ENCODE measurements at places on chromosomes 12 and 14.

DNA sequence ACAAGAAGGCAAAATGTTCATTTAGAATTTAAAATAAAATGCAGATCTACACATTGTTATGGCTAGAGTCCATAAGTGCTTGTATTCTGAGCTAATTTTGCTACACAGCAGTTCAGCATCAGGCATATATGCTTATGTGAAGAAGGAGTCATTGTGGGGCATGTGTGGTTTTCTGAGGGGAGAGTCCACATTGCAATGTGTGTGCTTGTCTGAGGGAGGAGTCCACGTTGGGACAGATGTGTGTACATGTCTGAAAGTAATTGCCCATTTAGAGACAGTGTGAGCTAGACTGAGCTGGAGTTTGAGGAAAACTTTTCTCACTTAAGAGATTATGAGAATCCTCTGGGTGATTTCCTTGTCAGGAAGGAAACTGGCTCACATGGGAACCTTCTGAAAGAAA is 767.9 kb downstream of the TMEM121 start:
- no peak for DNase-seq

- DNase-seq, result peak; percentile 66
Observed at GRCh38 chr14:24080888-24081738, 9.8 kb downstream of the CPNE6 start.

GRCh38 chr14:35419429-35419841 is 14.9 kb upstream of the NFKBIA start:
- no peak for DNase-seq

- DNase-seq, result no peak
Observed at GRCh38 chr12:99223579-99223978, 424.0 kb upstream of the GARIN6 start.

DNA sequence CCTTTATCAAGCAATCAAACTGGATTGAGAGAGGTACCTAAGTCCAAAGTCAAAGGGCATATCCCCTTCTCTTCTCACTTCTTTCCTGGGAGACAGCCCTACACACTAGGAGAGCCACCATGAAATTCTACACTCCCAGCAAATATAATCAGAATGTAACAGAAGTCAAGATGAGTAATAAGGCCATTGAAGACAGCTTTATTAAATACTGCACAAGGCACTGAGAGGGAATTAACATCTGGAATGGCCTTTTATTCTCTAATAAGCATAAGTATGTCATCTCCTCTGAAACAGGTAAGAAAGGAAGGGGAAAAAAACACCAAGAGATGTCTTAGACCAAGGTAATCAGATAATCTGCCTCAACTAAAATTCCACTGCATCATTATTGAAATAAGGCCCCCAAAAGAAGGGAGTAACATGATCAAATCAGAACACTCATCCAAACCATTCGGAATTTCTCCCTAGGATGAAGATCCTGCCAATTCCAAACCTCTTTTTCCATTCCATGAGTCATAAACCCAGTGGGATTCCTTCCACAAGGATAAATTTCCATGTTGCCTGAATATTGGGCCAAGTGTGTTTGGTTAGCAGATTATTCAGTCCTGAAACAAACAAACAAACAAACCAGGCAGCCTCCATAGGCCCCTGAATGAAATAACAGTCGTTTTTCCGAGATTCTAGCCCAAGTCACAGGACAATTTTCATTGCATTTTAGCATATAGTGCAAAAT is 19.9 kb downstream of the SLC35F4 start:
- DNase-seq, result no peak

DNA sequence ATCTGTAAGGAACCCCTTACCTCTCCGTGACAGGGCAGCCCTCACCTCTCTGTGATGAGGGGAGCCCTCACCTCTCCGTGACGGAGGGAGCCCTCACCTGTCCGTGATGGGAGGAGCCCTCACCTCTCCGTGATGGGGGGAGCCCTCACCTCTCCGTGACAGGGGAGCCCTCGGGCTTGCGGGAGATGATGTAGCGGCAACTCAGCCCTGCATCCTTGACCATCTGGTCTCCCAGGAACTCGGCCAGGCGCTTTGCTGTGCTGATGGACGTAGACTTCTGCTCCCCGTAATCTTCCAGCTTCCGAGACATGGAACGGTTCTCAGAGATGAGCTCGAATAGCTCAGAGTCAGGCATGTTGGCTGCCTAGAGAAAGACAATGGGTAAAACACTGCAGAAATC is 28.0 kb downstream of the POLE start:
- DNase-seq, result no peak

DNA sequence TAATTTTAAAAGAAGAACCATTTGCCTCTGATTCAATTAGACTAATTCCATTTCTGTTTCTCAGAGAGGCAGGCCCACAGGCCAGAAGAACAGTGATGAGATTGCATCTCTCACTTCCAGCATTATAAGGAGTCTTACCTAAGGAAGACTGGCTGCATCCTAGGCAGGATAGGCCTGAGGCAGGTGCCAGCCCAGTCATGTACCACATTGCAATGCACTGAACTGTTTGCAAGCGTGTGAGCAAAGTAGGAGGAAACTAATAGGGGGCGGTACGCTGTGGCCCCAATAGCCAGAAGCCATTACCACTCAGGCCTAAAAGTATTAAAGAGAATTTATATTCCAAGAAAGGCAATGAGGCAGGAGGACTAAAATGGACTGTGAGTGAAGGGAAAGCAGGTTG is 12.1 kb upstream of the CNIH1 start:
- DNase-seq, result no peak

- DNase-seq, result no peak
Observed at GRCh38 chr12:73017981-73018380, 745.8 kb downstream of the TRHDE start.

GRCh38 chr14:71399057-71399487 is 491.8 kb downstream of the PCNX1 start:
- no peak for DNase-seq

DNA sequence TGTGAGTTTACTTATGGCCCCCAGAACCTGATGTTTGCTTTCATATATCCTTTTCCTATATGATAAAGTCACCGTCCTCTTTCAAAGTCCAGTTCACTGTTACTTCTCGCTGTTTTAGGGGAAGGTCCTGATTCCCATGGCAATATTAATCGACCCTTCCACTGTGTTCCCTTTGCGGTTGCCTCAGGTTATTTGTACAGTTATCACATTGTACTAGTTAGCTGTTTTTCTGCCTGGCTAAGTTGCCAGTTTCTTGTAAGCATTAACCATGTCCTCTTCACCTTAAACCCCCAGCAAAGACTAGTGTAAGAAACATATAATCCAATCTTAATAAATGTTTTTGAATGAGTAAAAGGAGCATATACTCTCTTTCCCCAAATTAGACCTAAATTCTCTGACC is 115.0 kb upstream of the PPFIA2 start:
- no peak for DNase-seq

- no peak for DNase-seq
Observed at GRCh38 chr12:11725686-11726085, 76.2 kb downstream of the ETV6 start.

DNA sequence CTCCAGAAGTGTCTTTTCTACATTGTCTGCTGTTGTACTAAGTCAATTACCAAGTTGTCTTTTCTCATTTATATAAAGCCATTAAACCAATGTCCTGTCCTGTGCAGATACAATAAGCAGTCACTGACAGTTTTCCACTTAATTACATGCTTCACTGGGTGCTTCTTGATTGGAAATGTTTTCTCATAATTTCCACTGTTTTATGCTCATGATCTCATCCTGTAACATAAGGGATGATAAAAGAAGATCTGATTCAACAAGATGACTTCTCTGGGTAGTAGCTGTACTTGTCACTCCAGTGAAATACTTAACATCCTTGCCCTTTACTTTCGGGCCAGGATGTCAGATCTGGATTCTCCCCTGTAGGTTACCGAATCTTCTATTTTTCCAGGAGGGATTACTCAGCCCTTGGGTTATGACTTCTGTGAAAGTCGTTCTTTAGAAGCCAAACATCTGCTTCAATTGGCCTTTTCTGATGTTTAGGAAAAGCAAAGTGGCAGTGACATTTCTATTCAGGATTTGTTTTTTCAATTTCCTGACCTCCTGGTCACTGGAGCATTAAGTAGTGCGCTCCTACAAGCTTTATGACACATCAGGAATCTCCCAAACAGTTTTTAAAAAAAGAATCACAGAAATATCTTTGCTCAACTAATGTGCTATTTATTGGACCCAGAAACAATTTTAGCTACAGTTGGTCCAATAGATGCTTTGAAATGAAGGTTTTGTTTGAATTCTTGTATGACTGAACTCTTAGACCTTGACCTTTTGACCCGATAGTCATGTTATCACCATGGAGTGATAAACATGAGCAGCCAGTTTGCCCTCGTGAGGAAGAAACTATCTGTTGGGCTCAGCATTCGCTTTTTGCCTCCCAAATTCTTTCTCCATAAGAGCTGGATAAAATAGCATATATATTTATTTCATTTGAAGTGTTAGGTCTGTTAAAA is 234.5 kb upstream of the SSTR1 start:
- no peak for DNase-seq

DNA sequence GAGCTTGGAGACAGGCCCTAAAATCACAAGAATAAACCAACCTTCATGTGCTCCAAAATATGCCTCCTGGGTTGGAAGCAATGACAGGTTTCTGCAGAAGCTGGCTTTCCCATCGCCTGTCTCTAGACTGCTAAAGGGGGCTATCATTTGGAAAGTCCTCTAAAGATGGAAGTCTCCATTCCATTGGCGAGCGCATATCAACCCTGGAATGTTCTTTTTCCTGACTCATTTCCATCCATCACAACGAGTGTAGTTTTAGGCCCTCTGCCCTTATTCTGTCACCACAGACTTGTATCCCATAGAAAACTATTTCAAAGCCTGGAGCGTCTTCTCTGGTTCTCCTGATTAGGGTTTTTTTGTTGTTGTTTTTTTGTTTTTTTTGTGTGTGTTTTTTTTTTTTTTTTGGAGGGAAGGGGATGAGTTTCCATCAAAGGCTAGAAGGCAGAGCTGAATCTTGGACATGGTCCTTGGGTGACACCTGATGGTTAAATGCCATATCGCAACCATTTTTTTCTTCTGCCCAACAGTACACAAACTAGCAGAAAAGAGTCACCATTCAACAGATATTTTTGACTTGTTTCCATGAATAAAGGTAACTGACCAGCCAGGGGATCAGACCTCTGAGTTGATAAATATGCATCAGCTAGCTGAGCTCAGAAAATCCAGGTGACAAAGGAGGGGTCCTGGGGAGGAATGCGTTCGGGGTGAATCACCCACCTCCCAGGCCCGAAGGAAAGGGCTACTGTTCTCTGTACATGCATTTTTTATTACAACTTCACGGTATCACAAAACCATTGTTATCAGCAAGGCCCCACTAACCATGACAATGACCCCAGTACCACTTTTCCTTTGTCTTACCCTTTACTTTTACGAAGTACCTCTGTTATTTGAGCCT is 40.5 kb downstream of the KCNA5 start:
- peak; percentile 4 for DNase-seq

GRCh38 chr14:105500036-105500725 is 9.1 kb downstream of the TEDC1 start:
- DNase-seq, result no peak

DNA sequence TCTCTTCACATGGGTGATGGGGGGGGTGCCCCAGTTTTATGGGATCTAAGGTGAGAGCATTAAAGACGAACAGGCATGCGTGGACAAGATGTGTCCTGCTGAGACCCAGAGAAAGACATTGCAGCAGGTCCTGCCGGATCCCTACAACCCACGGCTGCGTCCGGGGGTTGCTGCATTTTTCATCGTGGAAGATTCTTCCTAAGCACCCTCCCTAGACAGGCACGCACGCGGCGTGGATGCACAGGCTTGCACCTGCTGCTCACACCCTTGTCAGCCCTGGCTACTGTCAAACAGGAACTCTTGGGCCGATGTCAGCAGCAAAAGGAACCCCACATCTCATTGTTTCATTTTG is 280.6 kb upstream of the RTL1 start:
- DNase-seq, result no peak

Measured in stimulated activated CD4-positive, alpha-beta T cell treated with anti-CD3 and anti-CD28 coated beads, Interleukin-15, amount 100 ng/mL, for 48 hours (primary cell).